Brain (organoid and tissue), 16 donors: ENCODE measurements at places on chromosomes 1 and 21. TPM values are rescaled to one million over a fixed set of nuclear protein-coding genes. Genes with fewer than 3 reads are reported as not detected.

- DNase-seq, result no peak
Measured at GRCh38 chr1:179775009-179775408, 31.9 kb downstream of the FAM163A start.

GRCh38 chr1:99490031-99490430 is 155.9 kb upstream of the PALMD start:
- DNase-seq, result no peak

GRCh38 chr1:205577874-205578658 is 53.7 kb downstream of the ELK4 start:
- no peak for DNase-seq

The TSPAN2 gene
- polyA plus RNA-seq, result 0.15 TPM

GRCh38 chr21:34670962-34671348 is 2.2 kb downstream of the CLIC6 start:
- no peak for DNase-seq
